Fibroblast of gingiva (primary cell): ENCODE measurements at places on chromosomes 5 and 9.

- no peak for DNase-seq
Measured at GRCh38 chr9:3532158-3532557, 6.4 kb upstream of the RFX3 start.

DNA sequence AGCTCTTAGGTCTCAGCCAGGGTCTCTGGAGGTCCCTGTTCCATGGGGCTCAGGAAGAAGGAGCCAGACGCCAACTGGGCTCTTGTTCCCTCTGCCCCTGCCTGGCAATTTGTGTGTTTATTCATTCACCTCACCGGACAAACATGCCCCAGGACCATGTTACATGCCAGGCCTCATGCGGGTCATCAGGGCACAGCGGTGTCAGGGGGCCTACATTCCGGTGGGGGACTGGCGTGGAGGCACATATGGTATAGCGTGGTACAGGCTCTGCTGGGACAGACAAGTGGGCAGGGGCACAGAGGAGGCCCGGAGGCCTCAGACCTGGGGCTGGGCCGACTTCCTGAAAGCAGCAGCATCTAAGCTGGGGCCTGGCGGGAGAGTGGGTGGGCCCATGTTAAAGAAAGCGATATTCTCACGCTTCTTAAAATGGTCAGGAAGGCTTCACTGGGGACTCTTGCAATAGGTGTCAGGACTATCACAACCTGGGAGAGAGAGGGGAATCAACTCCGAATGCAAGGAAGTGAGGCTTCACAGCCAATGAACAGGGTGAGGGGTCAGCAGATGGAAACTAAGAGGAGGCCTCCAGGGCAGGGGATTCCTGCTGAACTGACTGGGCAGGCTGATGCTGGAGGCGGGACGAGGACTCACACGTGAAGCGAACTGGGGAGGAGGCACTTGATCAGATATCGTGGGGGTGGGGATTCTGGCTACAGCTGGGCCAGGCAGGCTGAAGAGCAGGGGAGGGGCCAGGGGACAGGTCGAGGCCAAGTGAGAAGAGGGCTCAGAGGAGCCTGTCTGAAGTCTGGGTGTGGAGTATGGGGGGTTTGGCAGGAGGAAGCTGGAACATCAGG, 41.9 kb downstream of the NCS1 start:
- no peak for DNase-seq

GRCh38 chr5:147143215-147143614, 91.6 kb upstream of the STK32A start:
- no peak for DNase-seq

DNA sequence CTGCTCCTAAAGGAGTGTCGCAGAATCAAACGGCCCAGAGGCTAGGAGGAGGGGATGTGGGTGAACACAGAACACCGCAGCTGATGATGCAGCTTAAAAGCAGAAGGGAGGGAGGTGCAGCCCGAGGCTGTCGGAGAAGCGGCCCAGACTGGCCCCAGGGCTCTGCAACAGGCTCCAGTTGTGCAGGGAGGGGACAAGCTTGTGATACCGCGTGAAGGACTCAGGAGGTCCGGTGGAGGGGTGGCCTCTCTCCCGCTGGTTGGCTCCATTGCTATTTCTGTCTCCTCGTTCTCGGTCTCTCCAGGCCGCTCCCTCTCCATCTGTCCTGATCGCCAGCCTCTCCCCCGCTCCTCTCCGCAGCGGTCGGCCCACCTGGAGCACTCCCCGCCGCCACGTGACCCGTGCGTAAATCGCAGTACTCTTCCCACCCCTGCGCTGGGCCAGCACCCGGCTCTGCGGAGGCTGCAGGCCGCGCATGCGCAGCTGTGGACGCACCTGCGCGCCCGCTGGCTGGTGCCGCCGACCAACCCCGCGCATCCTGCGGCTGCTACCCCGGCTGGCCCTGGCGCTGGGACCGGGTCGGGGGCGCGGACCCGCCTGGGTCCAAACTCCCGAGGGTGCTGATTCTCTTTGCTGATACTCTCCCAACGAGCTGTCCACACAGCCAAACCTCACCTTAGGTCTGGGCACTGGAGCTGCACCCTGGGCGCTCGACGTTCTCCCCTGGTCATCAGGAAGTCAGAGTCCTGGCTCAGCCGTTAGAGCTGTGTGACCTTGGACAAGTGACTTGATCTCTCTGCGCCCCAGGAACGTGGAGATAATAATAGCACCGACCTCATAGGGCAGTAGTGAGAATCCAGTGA, 3.7 kb upstream of the STXBP1 start:
- DNase-seq = no peak

DNA sequence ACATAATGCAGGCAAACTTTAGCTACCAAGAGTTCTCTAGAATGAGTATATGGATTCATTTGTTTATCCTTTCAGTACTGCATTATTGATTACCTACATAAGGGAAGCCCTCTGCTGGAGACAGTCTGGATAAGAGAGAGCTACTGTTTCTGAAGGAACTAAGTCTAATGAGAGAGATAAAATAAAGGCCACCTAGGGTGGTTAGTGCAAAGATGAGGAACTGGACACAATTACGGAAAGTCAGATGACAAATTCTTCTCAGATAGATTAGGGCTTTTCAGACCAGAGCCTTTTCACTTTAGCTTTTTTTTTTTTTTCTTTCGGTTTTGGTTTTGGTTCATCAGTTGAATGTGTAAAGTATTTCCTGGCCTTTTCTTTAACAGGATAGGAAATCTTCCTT, 31.3 kb downstream of the ISOC1 start:
- no peak for DNase-seq

DNA sequence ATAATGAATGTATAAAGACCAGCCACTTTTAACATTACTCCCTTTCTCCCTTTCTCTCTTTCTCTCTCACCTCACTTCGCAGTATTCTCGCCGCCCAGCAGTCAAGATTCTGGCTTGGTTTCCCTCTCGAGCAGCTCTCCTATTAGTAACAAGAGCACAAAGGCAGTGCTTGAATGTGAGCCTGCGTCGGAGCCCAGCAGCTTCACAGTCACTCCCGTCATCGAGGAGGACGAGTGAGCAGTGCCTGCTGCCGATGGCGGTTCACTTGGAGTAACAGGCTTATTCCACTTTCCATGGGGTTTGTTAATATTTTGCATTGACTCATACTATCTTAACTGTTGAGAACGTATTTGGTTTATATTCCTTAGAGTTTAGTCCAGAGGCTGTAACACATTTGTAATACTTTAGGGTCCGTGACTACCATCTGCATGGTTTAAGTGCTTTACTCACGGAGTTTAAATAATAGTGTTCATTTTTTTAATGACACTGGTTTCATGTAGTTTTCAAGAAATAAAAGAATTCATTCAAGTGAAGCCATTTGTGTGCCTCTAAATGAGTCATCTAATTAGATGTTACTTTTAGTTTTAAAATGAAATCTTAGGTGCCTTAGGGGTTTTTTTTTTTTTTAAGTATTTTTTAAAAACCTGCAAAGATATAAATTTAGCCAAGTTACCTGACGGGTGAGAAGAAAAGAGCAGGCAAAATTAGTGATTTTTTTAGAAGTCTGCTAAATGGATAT, 8.4 kb upstream of the DMRT3 start:
- DNase-seq = no peak

DNA sequence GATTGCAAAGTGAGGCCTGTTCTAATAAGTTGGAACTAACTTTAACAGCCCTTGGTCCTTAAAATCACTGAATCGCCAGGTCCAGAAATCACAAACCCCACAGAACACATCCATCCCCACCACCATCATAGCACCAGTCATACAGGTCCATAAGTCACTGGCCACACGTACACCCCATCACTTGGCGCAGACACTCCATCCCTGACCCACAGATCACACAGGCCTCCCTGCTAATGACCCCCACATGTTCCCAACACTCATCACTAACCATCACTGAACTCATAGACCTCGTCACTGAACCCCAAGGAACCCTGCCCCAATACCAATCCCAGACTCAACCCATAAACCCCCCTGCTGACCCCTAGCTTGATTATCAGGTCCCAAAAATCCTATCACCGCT, 41.2 kb upstream of the ZNF300 start:
- peak; percentile 2 for DNase-seq

- no peak for DNase-seq
Measured at GRCh38 chr5:148569948-148570347, 84.4 kb downstream of the HTR4 start.

DNA sequence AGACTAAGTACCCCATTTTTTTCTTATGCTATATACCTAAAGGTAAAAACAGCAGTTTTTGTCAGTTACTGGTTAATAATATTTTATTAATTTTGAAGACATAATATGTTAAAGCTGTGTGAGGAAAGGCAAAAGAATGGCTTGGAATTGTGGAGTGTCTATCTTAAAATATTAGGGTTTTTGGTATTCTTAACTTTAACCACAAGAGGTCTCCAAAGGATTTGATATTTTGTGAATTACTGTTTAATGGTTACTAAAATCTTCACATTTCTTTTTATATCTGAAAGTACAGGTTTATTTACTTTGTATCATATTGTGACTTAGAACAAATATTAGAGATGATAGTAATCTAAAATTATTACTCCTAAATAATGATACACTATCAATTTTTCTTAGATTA, 32.0 kb upstream of the DHFR start:
- peak; percentile 9 for DNase-seq

DNA sequence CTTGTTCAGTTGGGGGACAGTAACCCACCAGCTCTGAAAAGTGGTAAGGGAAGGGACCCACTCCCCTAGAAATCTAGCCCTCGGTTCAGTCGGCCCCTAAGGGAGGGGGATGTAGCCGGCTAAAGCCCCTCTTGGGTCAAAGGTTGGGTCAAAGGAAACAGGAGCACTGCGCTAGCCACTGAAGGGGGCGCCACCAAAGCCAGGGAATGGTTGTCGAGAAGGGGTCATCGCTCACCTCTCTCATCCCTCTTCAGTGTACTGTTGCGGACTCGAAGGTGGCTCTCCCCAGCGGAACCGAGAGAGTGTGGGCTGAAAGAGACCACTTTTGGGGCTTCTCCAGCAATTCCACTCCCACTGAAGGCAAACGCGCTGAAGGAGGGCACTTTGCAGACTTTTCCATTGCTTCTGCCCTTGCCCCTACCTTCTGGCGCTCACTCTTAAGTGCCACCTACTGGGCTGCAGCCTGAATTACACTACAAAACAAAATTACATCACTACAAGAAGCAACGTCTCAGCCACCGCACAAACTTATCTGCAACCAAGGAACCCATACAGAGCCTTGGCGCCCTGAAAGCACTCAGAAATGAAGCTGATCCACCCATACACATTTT, 396.9 kb downstream of the PDE4D start:
- DNase-seq = no peak

- DNase-seq = no peak
Measured at GRCh38 chr5:102453716-102454115, 45.1 kb downstream of the SLCO6A1 start.

- peak; percentile 33 for DNase-seq
Measured at GRCh38 chr5:93587597-93588351, 4.8 kb downstream of the NR2F1 start.

GRCh38 chr9:5799314-5799713, 33.6 kb downstream of the ERMP1 start:
- peak; percentile 58 for DNase-seq

GRCh38 chr5:138716456-138716924, 36.7 kb upstream of the CTNNA1 start:
- DNase-seq = no peak

DNA sequence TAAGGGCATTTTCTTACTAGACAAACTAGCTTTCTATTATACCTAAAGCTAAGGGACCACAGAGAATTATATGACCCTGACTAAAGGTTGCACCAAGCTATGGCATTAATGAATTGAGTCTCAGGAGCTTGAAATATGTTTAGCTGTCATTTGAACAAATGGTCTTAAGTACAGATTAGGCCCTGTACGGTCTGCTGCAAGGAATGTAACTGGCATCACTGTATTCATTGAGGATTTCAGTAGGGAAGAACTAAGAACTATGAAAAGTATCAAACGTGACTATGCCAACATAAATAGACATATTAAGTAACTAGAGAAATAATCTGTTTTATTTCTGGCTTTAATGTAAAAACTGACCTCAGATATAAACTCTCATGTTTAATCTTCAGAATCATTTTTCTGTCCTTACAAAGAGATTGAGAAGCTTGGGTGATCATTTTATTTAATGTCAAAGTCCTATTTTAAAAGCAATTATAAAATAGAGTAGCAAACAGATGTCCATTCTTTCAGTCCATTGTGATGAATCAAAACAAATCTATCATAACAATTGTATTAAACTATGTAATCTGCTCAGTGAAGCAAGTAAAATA, 845.9 kb downstream of the MAT2B start:
- DNase-seq = peak; percentile 15

GRCh38 chr9:134374301-134375010, 48.2 kb downstream of the RXRA start:
- no peak for DNase-seq

DNA sequence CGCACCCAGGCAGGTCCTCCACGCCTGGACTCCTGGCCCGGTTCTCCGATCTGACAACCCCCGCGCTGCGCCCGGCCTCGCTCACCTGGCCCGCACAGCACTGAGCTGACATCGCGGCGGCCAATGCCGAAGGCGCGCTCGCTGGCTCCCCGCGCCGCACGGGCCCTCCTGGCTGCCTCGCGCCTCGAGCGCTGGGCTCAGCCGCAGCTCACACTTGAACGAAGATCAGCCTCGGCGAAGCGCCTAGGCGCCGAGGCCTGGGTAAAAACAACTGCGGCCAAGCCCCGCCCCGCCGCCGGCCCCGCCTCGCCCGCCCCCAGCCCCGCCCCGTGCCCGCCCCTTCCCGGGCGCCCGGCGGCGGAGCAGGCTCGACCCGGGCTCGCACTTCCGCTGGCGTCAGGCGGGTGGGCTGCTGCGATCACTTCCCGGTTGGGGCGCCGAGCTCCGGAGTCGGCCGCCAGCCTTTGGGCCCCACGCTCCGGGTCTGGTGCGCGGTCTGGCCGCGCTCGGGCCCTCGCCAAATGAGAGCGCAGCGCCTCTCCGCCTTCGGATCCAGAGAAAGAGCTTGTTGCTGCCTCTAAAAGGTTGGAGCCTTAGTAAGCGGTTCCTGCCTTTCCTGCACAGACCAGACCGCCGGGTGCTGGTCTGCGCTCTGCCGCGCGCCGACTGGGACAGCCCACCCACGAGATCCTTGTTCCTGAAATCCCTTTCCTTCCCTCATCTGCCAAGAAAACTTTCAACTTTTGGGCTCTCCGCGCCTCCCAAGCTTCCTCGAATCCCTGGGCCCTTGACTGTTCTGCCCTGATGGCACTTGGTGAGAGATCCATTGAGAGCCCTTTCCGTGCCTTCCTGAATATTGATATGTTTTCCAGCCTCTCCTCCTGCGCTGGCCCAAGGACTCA, at the start of gene SERINC5:
TSS of gene SERINC5 (minus strand) at position 238 of the 902 bp plus-strand sequence. CDS start at position 112, 126 bp downstream.
- peak; percentile 78 for DNase-seq

DNA sequence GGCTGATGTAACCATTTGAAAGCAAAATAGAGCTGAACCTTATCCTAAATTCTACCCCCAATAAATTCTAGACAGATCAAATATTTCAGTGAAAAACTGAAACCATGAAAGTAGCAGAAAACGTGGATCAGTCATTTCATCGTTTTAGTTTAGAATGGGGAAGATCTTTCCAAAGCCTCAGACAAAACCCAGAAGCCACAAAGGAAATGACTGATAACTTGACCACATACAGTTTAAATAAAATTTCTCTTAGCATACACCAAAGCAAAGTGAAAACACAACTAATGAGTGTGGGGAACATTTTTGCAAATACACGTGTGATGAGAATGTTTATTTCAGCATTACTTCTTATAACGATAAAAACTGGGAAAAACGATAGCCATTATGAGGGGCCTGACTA, 284.8 kb downstream of the ADGRV1 start:
- DNase-seq = no peak
